CD4-positive, alpha-beta T cell treated with Interleukin-2 at 100 ng/mL for 4 hours (primary cell): ENCODE measurements at places on chromosomes 16 and 17.
A peak's percentile ranks its signal among the peaks of the same experiment; 100 is the strongest.

- no peak for DNase-seq
Observed at GRCh38 chr16:23321206-23321875, 19.2 kb downstream of the SCNN1B start.

GRCh38 chr17:49456183-49456965 lies 38.7 kb upstream of the NGFR start:
- DNase-seq: no peak

- DNase-seq: no peak
Observed at GRCh38 chr16:59612094-59612493, 878.0 kb upstream of the GOT2 start.

GRCh38 chr17:7225711-7226331 lies 6.1 kb downstream of the ACADVL start:
- DNase-seq: no peak

DNA sequence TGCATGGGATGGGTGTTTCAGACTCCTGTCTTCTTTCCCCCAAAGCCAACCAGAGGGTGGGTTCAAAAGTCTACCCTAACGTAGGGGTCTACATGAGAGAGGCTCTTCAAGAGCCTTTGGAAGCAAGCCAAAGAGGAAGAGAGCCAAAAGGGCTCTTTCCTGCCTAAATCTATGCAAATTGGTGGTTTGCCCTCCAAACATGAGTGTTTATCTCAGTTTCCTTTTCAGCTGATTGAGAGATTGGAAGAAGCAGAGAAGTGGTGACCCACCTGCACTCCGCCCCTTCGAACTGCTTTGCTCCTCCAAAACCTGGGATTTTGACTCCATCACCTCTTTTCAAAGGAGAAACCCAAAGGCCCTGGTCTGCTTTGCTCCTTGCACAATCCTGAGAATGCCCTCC lies 65.4 kb upstream of the MAF start:
- no peak for DNase-seq

- DNase-seq: no peak
Observed at GRCh38 chr16:53219795-53220454, 165.1 kb downstream of the CHD9 start.

GRCh38 chr16:3183445-3184139 lies 4.4 kb upstream of the OR1F1 start:
- DNase-seq: no peak

DNA sequence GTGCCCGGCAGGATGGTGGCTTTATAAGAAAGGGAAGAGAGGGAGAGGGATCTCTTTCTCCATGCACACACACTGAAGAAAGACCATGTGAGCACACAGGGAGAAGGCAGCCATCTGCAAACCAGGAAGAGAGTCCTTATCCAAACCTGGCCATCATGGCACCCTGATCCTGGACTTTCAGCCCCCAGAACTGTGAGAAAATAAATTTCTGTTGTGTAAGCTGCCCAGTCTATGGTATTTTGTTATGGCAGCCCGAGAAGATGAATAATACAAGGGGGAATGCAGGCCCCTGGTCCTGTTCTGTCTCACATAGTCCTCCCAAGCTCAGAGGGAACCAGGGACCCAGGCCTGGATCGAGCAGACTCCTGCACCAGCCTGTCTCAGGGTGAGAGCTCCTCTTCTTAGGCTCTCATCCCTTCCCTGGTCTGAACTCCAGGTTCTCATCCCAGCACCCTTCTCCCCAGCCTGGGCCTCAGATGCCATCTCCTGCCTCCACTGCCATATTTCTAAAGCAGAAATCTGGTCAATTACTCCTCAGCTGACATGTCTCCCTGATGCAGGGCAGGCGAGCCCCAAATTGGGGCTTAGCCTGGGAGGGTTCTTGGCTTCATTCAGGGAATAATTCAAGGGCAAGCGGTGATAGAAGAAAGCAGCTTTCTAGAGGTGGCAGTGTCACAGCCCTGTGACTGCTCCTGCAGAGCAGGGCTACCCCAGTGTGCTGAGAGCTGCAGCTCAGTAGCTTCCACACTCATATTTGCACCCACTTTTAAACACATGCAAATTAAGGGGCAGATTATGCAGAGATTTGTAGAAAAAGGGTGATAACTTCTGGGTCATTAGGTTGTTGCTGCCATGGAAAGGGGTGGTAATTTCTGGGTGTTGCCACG lies 28.8 kb downstream of the IGFBP4 start:
- DNase-seq: no peak

- no peak for DNase-seq
Observed at GRCh38 chr16:31439519-31439918, 3.1 kb downstream of the ZNF843 start.

GRCh38 chr16:71883168-71883848 lies 674 bp downstream of the ZNF821 start:
- DNase-seq: peak; percentile 55
